Stimulated activated CD8-positive, alpha-beta memory T cell treated with anti-CD3 and anti-CD28 coated beads, Interleukin-12 subunit alpha, Interleukin-12 subunit beta, amount 100 ng/mL, for 4 hours (primary cell): ENCODE measurements at places on chromosomes 5 and 9.

DNA sequence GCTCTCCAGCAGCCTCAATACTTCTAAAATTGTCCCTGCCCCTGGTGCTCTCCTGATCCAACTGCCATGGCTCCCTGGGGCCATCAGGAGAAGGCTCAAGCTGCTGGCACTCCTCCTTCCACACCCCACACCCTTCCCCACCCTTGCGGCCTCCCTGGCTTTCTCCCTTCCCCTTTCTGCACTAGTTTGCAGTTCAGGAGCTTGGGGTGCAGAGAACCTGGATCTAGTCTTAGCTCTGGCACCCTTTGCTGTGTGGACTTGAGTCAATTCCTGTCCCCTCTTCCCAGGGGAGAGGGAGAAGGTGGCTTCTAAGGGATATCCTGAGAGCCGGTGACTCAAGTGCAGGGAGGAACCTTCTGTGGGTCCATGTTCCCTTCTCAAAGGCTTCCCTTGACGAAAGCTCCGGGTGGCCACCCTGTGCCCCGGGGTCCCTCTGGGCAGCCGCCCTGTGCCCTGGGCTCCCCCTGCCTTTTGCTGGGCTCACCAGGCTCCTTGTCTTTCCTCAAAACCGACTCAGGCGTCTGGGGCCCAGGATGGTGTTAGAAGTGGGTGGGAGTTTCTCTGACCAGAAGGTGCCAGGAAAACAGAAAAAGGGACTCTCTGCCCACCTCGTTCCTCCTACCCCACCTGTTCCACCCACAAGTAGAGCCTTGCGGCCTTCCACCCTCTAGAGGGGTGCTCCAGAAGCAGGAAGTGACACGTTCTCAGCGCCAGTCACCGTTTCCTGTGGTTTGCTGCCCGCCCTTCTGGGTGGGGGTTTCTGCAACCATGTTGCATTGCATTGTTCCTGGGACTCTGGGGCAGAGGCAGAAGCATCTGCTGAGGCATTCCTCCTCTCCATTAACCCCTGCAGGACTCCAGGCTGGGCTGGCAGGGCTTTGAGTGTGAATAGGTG is 15.0 kb downstream of the GLIPR2 start:
- peak; percentile 80 for DNase-seq

DNA sequence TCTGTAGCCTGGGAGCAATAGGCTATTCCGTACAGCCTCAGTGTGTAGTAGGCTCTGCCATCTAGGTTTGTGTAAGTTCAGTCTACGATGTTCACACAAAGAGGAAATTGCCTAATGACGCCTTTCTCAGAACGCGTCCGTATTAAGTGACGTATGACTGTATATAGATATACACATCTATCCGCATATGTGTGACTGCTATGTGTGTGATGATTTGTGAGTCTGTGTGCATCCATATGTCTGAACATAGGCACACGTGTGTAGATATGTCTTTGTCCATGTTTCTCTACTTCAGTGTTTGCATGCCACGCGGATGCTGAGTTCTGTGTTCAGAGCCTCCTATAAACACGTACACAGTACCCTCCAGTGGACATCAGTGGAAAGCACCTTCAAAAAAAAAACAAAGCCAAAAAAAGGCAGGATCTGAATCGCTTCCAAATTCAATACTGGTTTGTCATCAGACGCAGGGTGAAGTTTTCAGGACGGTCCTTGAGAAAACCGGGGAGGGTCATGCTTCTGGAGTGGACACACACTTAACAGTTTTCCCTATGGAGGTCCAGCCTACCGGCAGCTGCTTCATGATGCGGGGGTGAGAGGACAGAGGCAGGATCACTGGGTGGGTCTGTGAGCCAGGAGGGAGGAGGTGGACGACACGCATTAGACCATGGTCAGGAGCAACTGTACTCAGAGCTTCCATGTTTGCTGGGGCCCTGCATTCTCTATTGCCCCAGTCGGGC is 29.5 kb upstream of the ALDH1B1 start:
- DNase-seq = no peak

- DNase-seq = no peak
These were observed 141.3 kb upstream of the EPB41L4A start for GRCh38 chr5:112560371-112560770.

GRCh38 chr5:6568383-6568782 is 64.5 kb downstream of the NSUN2 start:
- no peak for DNase-seq

DNA sequence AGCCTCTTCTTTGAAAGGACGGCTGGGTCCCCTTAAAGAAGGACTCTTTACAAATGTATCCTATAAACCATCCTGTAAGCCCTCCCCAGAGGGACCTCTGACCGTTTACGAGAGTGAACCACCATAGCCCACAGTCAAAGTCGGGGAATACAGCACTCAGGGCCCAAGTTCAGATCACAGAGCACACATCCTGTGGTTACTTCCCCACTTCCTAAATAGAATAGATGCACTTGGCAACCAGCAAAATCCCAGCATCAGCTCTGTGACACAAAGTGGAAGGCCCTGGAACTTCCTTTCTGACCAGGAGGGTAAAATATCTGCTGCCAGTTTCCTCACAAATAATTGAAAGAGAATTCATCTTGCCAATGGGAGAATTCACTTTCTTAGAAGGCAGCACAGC is 6.9 kb upstream of the IGFBPL1 start:
- no peak for DNase-seq

GRCh38 chr5:6732634-6733410 is 19.6 kb downstream of the TENT4A start:
- DNase-seq = no peak

GRCh38 chr5:172420235-172420939 is 33.9 kb downstream of the SH3PXD2B start:
- DNase-seq = no peak

GRCh38 chr9:83355729-83356151 is 182.5 kb downstream of the FRMD3 start:
- no peak for DNase-seq

DNA sequence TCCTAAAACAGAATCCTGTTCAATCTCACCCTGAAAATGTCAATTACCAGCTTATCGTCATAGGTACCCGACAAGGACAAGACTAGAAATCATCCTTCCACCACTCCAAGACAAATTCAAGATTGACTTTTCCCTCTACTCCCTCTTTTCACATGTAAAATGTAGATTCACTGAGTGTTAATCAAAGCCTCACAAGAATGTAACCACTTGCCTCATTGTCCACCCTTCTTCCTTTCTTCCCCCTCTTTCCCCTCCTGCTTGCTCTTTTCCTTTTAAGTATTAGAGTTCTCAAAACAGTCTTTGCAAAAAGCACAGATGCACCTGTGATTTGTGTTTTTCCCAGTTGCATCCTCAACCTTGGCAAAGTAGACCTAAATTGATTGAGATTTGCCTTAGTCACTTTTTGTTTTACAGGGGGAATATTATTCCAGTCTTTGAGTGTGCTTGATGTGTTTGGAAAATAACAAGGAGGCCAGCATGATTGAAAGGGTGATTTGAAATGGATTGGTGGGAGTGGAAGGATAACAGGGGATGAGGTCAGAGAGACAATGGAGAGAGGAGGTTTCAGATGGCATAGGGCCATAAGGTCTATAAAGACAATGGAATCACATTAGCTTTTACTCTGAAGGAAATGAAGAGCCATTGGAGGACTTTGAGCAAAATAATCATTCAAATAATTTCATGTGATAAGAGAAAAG is 231.3 kb upstream of the TYRP1 start:
- DNase-seq = no peak

GRCh38 chr5:16037121-16037845 is 142.3 kb downstream of the MARCHF11 start:
- no peak for DNase-seq

DNA sequence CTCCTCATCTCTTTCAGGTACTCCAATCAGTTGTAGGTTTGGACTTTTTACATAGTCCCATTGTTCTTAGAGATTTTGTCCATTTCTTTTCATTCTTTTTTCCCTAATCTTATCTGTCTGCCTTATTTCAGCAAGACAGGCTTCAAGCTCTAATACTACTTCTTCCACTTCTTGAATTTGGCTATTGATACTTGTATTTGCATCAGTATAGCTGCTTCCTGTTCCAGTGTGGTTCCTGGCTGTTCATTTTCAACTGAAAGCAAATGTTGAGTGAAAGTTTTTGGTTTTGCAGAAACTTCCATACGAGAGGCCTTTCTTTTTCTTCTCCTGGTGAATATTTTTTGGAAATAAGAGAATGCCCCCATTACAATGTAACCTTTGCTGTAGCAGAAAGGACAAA is 12.0 kb upstream of the IFNA1 start:
- DNase-seq = no peak

- DNase-seq = no peak
These were observed 1.2 kb downstream of the SMC5 start for GRCh38 chr9:70260007-70260443.

- no peak for DNase-seq
These were observed 194.3 kb downstream of the ARHGEF28 start for GRCh38 chr5:73820326-73820725.

DNA sequence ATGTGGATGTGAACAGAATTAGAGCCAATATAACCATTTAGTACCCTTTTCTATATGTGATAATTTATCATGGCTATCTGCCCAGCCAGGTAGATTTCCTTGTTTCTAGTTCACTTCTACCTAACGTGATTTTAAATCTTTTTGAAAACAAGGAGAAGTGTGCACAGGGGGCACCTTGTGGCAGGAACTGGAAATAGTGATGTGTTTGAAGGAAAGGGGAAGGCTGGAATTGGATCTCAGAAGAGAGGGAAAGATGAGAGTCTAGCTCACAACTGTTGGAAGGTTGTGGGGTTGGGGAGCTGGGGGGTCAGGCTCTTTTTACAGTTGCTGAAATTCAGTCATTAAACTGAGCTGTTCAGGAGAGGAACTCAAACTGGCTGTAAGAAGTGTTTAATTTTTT is 219.5 kb downstream of the KCTD16 start:
- DNase-seq = no peak

GRCh38 chr9:85898332-85898731 is 42.6 kb upstream of the NAA35 start:
- no peak for DNase-seq

GRCh38 chr9:25990376-25990775 is 312.1 kb upstream of the TUSC1 start:
- no peak for DNase-seq

DNA sequence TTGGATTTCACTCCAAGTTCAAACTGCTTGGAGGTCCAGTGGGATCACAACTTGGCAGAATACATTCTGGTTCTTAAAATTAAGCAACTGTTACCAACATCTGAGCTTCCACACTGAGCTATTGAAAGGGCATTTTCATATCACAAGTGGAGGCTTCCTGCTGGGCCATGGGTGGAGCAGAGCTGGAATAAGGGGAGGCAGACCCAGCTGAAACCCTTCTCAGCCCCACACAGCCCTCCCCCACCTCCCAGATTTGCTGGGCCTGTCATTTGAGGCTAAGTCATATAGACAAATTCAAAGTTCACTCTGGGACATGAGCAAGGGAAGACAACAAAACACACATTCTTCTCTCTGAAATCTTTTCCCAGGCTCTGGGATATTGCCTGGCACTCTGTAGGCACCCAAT is 79.9 kb downstream of the ACTL7B start:
- DNase-seq = no peak

DNA sequence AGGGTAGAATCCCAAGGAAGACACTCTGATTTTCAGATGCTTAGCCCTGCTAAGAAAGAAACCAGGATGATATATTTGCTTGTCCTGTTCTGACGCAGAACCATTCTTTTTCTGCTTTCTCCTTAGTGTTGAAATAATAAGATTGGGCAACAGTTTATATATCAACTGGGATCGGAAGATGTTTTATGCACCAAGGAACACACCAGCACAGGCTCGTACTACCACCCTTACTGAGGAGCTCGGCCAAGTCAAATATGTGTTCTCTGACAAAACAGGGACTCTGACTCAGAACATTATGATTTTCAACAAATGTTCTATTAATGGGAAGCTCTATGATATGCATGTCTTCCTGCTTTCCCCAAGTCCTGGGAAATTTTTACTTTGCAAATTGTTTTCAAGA is 19.0 kb upstream of the RUSC2 start:
- DNase-seq = no peak
